ENCODE measurements at places on chromosomes 1 and 21.

DNA sequence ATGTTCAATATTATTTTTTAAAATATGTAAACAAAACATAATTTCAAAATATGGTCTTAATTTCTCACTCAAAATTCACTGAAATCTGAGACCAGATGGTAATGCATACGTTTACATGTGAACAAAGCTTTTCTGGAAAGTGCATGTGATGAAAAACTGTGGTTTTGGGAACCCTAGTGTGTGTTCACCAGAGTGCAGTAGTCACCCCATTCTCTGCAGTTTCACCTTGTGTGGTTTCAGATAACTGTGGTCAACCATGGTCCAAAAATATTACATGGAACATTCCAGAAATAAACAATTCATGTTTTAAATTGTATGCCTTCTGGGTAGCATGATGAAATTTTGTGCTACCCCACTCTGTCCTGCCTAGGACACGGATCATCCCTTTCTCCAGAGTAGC, 2021.9 kb downstream of the MRPL39 start:
- DNase-seq: no peak

DNA sequence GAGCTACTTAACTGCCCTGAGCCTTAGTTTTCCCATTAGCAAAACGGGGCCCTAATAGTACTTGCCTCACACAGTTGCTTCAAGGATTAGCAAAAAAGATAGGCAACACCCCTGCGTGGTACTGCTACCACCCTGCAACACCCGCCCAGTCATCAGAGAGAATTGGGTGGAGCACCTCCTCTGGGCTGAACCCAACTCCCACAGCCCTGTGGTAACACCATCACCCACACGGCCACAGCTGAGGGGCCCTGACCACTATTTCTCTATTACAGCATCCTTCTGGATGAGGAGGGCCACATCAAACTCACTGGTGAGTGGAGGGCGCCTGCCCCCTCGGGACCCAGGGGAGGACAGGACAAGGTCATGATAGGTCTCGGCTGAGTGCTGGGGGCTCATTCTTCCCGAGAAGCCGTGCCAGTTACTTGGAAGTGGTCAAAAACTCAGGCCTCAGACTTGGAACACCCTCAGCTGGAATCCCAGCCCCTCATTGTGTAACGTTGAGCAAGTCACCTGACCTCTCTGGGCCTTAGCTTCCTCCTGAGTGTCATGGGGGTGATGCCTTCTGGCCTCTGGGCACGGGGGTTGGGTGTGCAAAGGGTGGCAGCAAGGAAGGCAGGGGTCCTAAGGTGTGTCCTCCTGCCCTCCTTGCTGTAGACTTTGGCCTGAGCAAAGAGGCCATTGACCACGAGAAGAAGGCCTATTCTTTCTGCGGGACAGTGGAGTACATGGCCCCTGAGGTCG, 24.6 kb downstream of the RPS6KA1 start:
- DNase-seq: no peak

GRCh38 chr1:195569934-195570333, 1038.3 kb downstream of the KCNT2 start:
- DNase-seq: no peak

- DNase-seq: no peak
These were observed 165.5 kb downstream of the PLPPR4 start for GRCh38 chr1:99429754-99430153.

DNA sequence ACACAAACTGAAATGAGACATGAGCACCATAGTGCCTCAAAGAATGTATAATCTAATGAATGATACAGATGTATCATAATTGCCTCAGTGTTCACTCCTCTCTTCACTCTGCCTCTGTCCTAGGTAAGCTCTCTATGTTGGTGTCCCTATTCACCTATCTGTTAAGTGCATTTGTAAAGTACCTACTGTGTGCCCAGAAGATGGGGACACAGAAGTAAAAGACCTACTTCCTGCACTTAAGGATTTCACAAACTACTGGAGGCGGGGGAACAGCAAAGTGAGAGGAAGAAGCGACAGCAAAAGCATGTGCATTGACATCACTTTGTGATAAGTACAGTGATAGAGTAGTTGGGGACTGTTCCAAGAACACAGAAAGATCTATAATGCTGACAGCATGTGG, 18.1 kb downstream of the RD3 start:
- DNase-seq: no peak

DNA sequence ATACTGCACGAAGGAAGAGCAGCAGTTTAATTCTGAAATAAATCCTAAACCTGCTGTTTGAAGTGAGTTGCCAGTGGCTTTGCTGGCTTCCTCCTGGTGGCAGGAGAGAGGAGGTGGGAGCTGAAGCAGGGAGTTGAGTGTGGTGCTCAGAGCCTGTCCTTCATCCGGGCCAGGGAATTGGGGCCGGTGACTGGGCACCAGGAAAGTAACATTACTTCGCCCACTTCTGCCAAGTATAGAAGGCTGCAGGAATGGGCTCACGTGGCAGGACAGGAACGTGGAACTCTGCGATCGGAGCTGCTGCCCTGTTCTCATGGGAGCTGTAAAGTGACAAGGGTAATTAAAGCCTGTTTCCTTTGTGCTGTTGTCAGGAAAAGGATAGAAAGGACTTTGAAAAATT, 8.7 kb downstream of the TOR3A start:
- DNase-seq: no peak

GRCh38 chr1:210905944-210906453, 227.9 kb downstream of the KCNH1 start:
- DNase-seq: no peak

DNA sequence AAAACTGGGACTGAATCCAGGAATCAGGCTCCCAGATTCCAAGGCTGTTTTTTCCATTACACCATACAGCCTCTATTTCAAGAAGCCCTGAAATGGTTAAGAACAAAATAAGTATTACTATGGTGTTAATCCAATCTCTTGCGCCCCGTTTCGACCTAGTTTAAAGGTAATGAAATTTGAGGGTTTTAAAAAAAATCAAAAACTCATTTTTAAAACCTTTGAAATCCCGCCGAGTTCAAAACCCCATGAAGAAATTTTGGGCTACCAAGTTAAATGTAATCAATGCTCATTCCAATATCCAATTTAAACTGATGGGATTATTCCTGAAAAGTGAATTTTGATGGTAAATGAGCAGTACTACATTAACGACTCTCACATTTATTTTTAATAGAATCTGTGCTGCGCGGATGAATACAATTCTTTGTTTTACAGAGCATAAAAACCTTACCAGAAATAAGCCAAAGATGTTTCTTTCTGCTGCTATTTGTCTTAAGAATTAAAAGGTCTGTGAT, 767 bp upstream of the EGLN1 start:
- DNase-seq: no peak

GRCh38 chr21:31014891-31015290, 23.4 kb downstream of the KRTAP19-8 start:
- DNase-seq: no peak

DNA sequence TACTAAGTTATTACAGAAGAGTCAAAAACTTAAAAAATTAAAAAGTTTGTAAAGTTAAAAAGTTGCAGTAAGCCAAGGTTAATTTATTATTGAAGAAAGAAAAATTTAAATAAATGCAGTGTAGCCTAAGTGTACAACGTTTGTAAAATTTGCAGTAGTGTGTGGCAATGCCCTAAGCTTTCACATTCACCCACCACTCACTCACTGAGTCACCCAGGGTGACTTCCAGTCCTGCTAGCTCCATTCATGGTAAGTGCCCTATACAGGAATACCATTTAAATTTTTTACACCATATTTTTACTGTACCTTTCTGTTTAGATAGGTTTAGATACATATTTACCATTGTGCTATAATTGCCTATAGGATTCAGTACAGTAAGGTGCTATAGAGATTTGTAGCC, 88.6 kb downstream of the CTH start:
- DNase-seq: no peak

DNA sequence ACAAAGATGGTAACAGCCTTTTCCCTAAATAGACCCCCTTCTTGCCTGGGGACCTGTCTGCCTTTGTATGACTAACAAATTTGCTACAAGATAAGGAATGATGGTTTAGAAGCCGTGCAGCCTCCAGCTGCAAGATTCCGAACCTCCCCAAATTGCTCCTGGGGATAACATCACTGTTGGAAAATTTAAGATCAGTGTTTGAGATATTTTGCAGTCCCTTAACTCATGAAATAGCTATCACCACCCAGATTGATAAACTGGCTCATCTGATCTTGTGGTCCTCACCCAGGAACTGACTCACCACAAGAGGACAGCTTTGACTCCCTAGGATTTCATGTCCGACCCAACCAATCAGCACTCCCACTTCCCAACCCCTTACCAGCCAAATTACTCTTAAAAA, 254.7 kb downstream of the USH2A start:
- DNase-seq: no peak

GRCh38 chr1:93348104-93348728, 2.5 kb downstream of the DR1 start:
- no peak for DNase-seq
